ENCODE measurements at places on chromosomes 5 and 9.

- DNase-seq: no peak
Observed at GRCh38 chr5:64767959-64768357, 533 bp downstream of the SREK1IP1 start.

DNA sequence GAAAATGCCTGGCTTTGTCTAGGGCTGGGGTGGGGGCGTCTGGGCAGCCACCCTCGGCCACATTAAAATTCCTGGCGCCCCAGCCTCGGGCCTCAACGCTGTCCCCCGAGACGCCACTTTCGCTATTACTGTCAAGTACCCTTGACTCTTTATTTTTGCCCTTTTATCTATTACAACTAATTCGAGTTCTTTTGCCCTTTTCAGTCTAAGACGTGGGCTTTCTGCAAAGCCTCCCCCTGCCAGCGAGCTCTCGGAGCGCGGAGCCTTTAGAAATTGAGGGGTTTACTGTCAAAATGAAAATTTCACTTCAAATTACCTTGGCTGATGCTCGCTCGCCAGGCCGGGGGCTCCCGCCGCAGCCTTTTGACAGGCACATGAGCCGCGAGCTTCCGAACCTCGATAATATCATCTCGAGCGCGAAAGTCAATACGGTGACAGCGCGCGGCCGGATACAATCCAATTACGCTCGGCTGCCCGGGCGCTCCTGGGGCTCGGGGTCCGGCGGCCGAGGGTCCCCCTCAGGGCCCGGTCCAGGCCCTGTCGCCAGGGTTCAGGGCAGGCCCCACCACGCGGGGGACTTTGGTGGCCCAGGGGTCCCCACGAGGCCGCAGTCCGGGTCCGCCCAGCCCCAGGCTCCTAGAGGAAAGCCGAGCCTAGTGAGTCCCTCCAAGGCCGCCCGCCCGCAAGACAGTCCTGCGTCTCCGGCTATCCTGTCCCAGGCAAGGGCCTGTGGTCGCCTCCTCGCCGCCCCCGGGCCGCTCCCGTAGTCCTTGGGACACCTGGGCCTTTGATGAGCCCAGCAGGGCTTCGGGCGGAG is 6.7 kb downstream of the IRX4 start:
- no peak for DNase-seq

GRCh38 chr9:107216329-107216728 is 66.8 kb upstream of the RAD23B start:
- no peak for DNase-seq

- DNase-seq: no peak
Observed at GRCh38 chr5:115343855-115344254, 47.4 kb upstream of the CCDC112 start.

- no peak for DNase-seq
Observed at GRCh38 chr9:101840694-101841188, 102.3 kb upstream of the GRIN3A start.

DNA sequence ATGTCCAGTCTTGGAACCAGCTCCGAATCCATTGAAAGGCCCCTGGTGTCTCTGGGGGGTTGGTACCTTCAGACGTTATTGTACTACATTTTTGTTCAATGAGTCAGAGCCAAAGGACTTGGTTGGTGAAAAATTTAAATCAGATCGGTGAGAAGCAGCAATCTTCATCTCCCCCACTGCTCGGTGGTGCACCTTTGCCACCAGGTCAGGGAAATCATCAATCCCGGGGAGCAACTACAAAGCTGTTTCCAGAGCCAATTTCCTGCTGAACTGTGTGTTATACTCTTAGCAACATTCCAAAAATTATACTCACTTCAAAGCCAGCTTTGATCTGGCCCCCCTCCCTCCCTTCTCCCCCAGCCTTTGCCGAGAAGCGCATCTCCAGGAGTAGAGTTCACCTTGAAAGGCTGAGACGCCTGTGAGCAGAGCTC is 375.2 kb upstream of the WWC1 start:
- DNase-seq: no peak

- DNase-seq: no peak
Observed at GRCh38 chr9:37038302-37038942, 4.4 kb upstream of the PAX5 start.

- no peak for DNase-seq
Observed at GRCh38 chr5:37701868-37702267, 138.0 kb downstream of the GDNF start.

DNA sequence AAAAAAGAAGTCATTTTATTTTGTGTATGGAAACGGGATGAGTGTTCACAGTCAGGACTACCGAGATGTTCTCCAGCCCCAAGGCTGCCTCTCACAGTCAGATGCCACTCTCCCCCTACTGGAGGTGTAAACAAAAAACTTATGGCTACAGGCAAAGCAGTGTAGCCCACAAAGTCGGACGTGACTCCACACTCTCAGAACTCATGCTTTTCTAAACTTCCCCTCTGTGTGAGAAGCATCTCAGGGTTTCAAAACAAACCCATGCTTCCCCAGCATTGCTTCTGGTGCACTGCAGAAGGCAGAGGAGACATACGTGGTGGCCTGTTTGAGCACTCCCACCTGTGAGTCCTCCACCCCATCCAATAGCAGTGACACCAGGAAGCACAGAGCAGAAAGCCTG is 580.3 kb downstream of the BNC2 start:
- DNase-seq: no peak

DNA sequence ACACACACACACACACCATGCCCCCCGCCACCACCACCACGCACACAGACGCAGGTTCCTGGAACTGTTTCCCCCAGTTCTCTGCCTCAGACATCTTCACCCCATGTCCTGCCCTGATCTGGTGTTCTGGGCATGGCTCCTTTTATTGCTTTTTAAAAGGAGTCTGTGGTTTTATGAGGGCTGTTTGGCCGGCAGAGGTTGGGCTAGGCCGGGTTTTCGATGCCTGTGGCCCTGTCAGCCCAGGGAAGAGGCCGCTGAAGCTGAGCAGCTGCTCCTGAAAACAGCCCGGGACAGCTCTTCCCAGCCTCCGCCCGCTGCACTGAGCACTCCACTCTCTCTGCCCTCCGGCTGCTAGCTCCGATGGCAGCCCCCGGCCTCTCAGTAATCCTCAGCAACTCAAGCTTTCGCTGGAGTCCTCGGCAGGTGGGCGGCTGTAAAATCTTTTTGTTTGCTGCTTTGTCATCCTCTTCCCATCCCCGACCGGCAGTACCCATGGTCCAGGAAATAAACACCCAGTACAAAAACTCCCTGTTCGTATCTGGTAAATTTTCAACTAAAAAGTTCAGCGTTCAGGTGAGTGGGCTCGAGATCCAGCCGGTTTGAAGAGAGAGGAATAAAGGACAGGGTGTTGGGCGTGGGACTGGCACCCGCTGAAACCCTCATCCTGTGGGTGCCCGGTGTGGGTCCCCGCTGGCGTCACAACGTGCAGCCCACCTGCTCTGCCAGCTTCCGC is 103.0 kb upstream of the ERCC6L2 start:
- no peak for DNase-seq

DNA sequence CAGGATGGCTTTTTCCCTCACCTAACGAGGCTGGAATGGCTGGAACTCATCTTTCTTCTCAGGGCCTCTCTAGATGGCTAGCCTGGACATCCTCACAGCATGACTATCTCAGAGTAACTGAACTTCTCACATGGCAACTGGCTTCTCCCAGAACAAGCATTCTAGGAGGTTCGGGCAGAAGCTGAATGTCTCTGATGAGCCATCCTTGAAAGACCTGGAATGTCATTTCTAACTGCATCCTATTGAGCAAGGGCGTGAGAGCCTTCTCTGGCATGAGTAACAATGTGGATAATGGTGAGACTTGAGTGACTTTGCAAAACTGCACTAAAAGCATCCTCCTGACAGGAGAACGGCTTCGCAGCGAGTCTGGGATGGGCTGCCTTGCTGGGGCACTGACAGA is 487.7 kb downstream of the MAT2B start:
- no peak for DNase-seq

DNA sequence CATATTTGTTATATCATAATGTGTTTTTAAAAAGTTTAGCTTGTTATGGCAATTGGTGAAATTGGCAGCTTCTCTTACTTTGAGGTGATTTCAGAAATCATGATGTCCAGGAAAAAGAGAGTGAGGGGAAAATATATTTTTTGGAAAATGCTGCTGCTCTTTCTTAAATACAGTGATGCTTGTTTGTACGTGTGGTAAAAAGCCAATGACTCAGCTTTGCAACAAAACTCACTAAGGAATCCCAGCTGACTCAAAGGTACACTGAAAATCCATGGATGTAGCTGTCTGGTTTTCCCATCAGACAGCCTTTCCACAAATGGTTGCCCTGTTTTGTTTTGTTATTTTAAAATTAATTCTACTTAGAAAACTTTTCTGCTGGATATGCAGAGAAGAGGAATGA is 306.4 kb upstream of the PAPPA start:
- DNase-seq: no peak

DNA sequence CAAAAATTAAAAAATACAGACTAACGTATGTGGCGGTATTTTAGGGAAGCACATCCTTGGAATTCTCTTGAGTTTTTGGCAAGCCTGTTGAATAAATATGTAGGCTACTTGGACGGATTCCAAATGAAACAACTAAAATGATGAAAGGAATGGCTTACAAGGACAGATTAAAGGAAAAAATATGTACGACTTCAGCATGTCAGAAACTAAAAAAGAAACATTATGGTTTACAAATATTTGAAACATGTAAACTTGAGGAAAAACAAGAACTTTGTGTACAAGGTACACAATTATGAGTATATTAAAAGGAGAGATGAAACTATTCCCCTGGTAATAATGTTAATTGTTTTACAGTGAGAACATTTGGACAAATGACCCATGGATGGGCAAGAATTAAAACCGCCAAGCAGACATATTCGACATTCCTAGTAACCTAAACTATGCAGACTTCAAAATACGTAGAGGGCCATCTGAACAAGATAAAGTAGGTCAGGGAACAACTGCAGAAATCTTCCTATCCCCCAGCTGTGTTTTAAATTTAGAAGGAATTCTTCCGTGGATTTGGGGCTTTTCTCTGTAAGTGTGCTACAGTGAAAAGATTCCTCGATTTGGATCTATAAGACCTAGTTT is 12.5 kb downstream of the EDIL3 start:
- DNase-seq: no peak

DNA sequence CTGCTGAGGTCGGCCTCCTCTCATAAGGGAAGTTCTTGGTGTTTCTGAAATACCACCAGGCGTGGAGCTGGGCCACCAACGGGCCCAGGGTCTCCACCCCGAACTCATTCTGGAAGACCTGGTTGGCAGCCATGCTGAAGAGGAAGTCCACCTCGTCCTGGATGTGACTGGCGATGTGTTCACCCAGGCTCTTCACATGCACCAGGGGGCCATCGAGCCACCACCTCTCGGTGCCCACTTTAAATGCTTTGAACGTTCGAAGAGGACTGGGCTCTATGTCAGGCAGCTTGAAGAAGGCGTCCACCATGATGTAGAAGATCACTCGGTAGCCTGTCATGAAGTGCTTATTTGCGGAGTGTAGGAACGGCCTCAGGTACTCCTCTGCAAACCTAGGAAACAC is 15.1 kb downstream of the GLT6D1 start:
- no peak for DNase-seq

- DNase-seq: no peak
Observed at GRCh38 chr9:135338546-135338945, 141.0 kb upstream of the PPP1R26 start.

GRCh38 chr5:112787896-112788295 is 50.2 kb downstream of the APC start:
- DNase-seq: no peak

DNA sequence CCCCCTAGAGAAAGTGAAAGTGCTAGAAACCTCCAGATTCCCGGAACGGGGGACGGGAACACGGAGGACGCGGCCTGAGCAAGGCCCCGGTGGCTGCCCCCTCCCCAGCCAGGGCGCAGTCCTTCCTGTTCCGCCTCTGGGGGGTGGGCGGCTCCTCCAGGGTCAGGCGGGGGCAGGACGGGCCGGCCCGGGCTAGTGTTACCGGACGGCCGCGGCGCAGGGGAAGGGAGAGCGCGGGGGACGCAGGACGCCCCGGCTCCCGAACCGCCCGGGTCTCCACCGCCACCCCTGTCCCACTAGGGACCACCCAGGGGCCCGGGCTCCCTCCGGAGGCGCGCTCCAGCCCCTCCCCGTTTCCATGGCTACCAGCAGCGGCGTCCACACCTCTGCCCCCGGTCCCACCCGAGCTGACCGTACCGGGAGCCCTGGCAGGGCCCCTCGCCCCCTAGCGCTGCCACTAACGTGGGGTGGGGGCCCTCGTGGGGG is 579 bp downstream of the SLC12A7 start:
- no peak for DNase-seq

- DNase-seq: no peak
Observed at GRCh38 chr5:167447466-167448375, 843.7 kb upstream of the WWC1 start.

DNA sequence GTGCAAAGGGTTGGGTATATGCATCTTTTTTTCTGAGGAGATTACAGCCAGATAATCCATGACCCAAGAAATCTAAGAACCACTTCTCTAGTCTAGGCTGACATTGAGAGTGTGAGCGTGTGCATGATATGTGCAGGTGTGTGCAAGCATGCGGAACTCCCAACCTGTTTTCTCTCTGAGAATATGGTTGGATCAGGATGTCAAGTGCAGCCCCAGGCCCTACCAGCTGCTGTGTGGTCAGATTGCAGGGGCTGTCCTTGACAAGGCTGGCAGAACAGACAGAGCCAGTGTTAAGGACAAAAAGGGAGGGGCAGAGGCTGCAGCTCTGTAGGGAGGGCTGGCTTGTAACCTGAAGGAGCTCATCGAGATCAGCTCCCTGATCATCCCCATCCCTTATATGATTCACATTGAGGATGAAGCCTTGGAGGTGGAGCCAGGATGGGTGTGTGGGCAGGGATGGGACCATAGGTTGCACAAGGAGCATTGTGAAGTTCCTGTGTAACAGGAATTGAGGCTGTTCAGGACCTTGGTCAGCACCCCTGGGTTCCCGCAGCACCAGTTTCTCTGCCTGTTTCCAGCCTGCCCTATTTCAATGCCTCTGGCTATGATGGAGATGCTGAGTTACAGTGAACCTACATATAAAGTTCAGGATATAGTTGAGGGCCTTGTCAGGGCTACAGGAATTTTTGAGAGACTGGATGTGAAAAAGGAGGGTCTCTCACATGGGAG is 52.6 kb upstream of the ARAP3 start:
- peak; percentile 45 for DNase-seq

DNA sequence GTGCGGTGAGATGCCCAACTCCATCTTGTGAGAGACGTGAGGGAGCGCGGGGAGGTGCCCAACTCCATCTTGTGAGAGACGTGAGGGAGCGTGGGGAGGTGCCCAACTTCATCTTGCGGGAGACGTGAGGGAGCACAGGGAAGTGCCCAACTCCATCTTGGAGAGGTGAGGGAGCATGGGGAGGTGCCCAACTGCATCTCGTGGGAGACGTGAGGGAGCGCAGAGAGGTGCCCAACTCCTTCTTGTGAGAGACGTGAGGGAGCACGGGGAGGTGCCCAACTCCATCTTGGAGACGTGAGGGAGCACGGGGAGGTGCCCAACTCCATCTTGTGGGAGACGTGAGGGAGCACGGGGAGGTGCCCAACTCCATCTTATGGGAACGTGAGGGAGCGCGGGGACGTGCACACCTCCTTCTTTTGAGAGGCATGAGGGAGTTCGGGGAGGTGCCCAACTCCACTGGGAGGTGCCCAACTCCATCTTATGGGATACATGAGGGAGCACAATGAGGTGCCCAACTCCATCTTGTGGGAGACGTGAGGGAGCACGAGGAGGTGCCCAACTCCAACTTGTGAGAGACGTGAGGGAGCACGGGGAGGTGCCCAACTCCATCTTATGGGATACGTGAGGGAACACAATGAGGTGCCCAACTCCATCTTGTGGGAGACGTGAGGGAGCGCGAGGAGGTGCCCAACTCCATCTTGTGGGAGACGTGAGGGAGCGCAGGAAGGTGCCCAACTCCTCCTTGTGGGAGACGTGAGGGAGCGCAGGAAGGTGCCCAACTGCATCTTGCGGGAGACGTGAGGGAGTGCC is 235.4 kb downstream of the CACNA1B start:
- no peak for DNase-seq
